ENCODE measurements at places on chromosomes 2 and 18.

GRCh38 chr18:9839853-9840252 is 45.9 kb upstream of the TXNDC2 start:
- DNase-seq, result no peak

DNA sequence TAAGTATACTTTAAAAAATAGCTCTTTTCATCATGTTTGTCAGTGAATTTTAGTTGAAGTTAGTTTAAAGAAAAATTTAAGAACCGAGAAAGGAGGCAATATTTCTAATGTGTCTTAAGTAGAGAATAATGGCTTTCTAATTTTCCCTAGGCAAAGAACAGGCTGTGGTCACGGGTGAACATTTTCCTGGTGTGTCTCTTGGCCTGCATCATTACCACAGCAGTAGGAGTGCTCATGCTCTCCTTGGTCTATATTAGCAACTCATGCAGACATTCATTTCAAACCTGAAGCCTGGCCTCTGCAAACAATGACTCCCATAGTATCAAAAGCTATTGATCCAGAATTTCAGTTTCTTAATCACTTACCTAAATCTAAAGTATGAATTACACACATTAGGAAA is 57.4 kb downstream of the C18orf54 start:
- no peak for DNase-seq

- no peak for DNase-seq
These were observed 47.8 kb upstream of the ST3GAL5 start for GRCh38 chr2:85936421-85937068.

GRCh38 chr2:69642709-69643601 is 584 bp downstream of the AAK1 start:
- DNase-seq, result peak; percentile 34

- no peak for DNase-seq
These were observed 367.4 kb upstream of the MYT1L start for GRCh38 chr2:2698182-2699120.

GRCh38 chr2:464562-465309 is 176.8 kb upstream of the ALKAL2 start:
- DNase-seq, result no peak

- no peak for DNase-seq
These were observed 31.3 kb downstream of the NPHP1 start for GRCh38 chr2:110173523-110173922.

DNA sequence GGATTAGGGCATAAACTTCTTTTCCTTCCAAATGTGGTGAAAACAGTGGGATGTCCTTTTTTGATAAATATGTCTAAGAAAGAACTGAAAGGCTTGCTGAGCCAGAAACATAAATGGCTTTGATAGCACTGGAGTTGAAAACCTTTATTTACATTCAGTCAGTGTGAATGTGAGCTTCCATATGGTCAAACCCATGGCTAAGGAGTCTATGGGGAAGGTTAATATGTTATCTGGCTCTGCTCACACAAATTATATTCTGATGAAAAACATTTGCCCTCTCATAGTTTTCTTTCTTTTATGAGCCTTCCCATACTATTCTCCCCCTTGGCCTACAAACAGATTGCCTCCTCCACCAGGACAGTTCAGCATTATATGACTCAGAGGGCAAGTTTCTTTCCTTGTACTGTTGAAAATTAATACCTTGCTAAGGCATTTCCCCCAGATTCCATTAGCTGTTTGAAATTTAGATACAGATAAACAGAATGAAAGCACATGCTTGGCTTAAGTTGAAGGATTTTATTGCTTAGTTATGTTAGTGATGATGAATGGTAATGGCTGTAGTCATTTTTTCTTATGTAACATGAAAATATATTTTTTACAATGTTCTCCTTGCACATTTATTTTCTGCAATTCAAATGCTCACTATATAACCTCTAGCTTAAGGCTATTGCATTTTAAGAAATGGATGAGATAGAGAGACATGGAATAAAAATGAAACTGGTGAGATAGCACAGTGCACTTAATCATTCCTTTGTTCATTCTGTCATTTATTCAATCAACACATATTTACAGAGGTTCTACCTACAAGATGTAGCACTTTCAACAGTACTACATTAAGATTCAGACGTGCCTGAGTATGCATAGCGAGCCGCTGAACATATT is 544.1 kb downstream of the LRRTM4 start:
- no peak for DNase-seq

DNA sequence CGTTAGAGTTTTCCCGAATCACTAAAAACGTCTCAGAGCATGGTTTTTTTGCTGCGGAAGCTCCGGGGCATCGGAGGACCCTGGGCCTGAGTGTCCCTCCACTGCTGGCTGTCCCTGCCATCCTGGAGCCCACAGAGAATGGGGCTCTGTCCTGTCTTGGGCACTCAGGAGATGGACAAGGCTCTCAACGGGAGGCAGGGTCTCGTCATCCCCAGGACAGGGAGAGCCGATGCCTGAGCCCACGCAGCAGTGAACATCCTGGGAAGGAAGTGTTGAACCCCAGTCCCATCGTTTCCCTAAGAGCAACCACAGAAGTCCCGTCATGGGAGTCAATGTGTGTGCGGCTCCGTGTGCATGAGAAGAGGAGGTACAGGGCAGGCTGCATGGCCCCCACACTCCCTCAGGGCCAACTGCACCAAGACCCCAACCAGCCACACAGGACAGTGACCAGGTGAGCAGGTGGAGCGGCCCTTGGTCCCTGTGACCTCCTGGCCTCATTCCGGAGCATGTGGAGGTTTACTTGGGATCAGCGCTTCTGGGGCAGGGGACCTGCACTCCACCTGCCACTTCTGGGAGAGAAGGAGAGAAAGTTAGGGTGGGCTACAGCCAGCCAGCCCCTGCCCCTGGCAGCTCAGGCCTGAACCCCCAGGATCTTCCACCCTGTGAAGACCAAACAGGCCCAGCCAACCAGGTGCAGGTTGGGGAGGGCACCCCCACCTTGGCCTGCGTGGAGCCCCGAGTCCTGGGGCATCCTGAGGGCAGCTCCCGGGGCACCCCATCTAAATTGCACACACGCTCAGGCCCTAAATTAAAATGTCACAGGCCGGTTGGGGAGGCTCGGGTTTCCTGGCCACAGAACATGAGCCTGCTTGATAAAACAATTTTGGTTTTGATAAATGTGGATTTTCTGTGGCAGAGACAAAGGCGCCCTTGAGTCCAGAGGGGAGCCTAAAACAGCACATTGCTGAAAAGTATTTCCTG is 3.1 kb upstream of the SNED1 start:
- no peak for DNase-seq

DNA sequence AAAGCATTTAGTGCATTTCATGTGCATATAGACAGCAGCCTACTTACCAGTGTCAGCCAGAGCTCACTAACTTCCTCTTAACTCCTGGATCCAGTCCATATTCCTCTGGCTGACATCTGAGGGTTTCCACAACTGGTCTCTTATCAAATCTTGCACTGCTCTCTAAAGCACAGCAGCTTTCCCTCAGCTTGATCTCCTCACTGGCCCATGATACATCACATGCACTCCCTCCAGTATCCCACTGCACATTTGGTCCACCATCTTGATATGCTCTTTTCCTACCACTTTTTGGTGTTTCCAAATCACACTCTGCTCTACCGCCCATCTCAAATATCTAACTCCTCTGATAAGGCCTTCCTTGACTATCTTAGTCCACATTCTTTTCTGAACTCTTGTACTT is 105.0 kb upstream of the ZFP36L2 start:
- no peak for DNase-seq

DNA sequence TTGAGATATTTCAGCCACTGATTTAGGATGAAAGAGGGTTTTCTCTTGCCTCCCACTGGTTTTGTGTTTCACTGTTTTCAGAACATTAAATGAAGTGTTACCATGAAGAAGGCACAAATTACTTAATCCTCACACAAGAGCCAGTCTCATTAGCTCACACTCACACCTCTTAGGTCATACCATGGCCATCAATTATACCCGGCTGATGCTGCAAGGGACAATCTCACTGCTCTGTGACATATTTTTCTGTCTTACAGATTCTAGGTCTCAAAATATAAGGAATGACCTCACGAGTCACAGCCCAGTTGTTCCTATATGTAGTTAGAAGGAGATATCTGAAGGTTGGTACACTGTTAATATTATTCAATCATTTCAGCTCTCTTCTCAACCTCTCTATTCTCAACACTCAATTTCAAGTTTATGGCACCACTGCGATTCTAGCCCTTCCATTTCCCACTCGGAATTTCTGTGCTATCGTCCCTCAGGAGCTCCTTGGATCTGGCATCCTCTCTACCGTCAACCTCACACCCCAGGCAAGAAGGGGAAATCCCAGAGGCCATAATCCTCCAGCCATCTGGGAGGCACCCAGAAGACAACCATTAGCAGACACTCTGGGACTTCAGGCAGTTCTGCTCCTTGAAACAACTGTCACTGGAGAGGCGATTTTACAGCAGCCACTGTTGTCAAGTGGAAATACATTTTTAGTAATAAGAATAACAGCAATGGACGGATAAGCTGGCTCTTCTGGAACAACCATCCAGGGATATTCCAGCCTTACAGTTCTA is 101.9 kb downstream of the MREG start:
- DNase-seq, result no peak
